ENCODE measurements at places on chromosomes 12 and 14.
A peak's percentile ranks its signal among the peaks of the same experiment; 100 is the strongest.

GRCh38 chr14:22587247-22587646, 1.8 kb downstream of the DAD1 start:
- no peak for DNase-seq

DNA sequence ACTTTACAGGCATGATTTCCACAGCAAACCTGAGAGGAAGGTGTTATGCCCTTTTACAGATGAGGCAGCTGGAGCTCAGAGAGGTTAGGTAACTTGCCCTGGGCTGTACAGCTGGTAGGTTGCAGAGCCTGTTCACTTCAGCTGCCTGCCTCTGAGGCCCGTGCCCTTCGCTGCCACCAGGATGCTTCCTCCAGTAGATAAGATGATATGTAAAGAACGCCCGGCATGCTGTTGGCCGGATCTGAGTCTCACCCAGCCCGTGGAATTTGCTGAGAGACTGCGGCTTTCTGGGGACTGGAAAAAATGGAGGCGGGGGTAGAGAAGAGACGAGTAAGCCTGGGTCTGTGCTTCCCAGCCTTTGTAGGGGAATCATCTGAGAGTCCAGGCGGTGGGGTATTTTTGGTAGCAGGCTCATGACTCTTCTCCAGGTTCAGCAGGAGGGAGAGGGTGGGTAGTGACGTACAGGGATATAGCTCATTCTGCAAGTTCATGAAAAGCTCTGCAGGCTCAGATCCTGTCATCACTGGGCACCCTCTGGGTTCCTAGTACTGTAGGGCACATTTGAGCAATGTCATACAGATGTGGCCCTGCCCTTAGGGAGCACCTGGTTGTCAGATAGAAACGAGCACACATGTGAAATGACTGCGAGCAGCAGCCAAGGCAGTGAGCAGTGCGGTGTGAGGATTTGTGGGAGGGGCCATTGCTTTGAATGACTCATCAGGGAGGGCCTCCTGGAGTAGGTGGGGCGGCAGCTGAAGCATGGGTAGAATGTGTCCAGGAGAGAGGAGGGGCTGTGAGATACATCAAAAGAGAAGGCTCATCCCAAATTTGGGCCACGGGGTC, 159.4 kb downstream of the TSPAN9 start:
- no peak for DNase-seq

- DNase-seq, result no peak
Measured at GRCh38 chr12:62873116-62873825, 61.7 kb downstream of the PPM1H start.

- DNase-seq, result no peak
Measured at GRCh38 chr12:84085046-84085445, 827.6 kb downstream of the SLC6A15 start.

GRCh38 chr14:51455041-51455835, 196.5 kb upstream of the FRMD6 start:
- DNase-seq, result no peak

DNA sequence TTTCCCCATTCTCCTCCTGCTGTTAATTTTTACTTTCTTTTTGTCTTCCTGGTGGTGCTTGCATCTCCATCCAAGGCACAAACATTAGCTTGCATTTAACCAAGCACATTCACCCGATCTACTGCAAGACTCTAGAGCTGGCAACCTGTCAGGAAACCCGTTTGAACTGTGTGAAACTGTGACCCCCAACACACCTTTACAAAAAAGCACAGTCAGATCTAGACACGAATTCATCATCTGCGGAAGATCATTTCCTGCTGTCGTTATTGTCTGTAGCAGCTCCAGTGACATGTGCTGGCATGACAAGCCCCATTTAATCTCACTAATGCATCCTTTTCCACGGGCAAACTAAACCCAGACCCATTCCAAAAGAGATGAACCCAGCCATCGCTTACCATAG, 340.5 kb downstream of the VRK1 start:
- no peak for DNase-seq

- no peak for DNase-seq
Measured at GRCh38 chr14:45135156-45135555, 574 bp upstream of the FANCM start.

GRCh38 chr14:31758941-31759340, 197.7 kb downstream of the NUBPL start:
- no peak for DNase-seq

- no peak for DNase-seq
Measured at GRCh38 chr12:77767756-77768343, 62.8 kb upstream of the NAV3 start.

DNA sequence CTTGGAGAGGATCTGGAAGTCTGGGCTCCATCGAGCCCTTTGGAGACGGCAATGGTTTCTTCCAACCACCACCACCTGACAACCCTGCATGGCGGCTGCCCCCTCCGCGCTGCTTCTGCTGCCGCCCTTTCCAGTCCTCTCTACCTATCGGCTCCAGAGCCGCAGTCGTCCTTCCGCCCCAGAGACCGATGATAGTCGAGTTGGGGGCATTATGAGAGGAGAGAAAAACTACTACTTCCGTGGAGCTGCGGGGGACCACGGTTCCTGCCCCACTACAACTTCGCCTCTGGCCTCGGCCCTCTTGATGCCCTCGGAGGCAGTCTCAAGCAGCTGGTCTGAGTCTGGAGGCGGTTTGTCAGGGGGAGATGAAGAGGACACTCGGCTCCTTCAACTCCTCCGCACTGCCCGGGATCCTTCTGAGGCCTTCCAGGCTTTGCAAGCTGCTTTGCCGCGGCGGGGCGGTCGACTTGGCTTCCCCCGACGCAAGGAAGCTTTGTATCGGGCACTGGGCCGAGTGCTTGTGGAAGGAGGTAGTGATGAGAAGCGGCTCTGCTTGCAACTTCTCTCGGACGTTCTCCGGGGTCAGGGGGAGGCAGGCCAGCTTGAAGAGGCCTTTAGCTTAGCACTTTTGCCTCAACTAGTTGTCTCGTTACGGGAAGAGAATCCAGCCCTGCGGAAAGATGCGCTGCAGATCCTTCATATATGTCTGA, 499 bp downstream of the TOGARAM1 start:
- no peak for DNase-seq

DNA sequence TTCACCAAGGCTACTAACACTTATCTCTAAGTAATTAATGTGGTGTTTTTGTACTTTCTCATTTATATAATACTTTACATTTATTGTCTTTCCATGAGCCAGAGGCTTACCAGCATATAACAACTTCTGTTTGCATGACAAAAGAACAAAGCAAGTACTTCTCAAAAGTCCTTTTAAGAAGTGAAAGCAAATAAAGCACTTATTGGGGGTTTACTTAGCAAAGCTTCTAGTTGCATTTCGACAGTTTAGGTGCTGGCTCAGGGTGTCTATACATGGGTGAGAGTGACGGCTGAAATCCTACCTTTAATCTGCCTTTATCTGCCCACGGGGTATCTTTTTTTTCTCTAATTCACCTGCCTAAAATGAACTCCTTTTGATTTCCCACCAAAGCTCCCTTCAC, 21.0 kb upstream of the DCN start:
- DNase-seq, result no peak

- no peak for DNase-seq
Measured at GRCh38 chr12:2745655-2746054, 49.1 kb upstream of the FKBP4 start.

GRCh38 chr12:53600490-53601295, 25.5 kb downstream of the ATF7 start:
- no peak for DNase-seq

DNA sequence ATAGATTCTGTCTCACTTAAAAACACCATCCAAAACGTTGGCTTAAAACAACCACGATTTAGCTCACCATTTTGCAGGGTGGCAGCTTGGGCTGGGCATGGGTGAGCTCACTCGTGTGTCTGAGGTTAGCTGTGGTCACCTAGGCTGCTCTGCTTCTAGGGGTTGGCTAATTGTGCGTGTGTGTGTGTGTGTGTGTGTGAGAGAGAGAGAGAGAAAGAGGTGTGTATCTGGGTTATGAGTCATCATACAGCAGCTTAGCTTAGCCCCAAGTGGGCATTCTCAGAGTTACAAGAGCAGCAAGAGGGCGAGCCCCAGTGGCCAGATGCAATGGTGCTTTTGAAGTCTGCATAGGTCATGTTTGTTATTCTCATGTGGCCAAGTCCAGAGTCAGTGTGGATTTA, 6.0 kb downstream of the FBXW8 start:
- no peak for DNase-seq

DNA sequence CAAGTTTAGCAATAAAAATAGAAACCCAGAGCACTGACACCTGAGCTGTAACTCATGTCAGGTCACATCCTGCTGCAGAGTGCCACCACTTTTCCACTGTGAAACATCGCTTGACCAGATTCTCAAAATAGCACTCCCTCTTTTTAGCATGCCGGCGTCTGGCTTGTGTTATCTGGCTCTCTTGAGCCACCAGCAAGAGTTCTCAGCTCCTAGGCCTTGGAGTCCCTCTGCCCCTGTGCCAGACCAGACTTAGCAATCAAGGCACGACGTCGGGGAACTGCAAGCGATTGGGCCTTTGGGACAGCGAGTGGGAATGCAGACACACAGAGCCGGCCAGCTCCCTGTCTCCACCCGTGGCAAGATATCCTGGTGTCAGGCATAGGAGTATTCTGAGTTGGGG, 52.5 kb downstream of the SPIC start:
- no peak for DNase-seq

- no peak for DNase-seq
Measured at GRCh38 chr12:81207664-81208063, 129.8 kb downstream of the ACSS3 start.

DNA sequence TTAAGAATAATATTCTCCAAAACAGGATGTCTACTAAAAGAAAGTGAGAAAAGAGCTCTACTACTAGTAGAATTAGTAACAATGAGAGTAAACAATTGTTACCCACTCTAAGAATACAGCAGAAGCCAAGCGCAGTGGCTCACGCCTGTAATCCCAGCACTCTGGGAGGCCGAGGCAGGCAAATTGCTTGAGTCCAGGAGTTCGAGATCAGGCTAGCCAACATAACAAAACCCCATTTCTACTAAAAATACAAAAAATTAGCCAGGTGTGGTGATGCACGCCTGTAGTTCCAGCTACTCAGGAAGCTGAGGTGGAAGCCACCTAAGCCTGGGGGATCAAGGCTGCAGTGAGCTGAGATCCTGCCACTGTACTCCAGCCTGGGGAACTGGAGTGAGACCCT, 4.7 kb downstream of the DNAJC14 start:
- no peak for DNase-seq

GRCh38 chr14:87805315-87805723, 187.7 kb downstream of the GALC start:
- DNase-seq, result peak; percentile 42

- DNase-seq, result peak; percentile 85
Measured at GRCh38 chr12:96237465-96238077, 43.4 kb downstream of the ELK3 start.

DNA sequence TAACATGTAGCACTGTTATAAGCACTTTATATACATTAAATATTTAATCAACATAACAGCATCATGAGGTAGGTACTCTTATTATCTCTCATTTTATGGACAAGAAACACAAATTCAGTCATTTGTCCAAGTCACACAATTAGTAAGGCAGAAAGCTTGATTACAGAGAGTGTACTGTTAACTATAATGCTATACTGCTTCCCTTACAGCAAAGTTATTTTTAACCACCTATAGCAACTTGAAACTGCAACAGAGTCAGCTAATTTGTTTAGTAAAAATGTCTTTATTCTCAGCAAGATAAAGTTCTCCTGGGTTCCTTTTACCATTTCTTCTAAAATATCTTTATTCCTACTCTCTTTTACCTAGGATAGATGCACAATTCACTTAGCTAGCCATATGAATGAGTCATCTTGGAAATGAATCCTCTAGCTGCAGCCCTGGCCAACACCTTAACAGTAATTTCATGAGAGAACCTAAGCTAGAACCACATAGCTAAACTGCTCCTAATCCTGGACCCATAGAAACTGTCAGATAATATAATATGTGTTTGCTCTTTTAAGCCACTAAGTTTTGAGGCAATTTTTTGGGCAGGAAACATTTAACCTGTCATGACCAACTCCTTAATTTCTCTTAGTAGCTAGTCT, 90.2 kb upstream of the HECTD1 start:
- no peak for DNase-seq

DNA sequence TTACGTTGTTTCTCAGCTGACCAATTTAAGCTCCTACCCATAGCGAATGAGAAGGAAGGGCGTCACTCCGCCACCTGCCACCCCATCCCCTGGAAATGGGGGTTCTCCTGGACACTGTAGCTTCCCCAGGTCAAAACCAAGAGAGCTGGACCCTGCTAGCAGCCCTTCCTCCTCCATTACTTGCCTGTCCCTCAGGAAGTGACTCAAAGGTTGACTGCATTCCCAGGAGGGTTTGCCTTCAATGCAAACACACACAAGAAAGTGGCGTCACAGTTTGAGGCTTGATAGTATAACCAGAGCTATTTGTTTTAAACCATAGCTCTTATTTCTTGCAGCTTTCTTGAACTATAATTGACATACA, 79.1 kb downstream of the KCNK13 start:
- DNase-seq, result no peak

DNA sequence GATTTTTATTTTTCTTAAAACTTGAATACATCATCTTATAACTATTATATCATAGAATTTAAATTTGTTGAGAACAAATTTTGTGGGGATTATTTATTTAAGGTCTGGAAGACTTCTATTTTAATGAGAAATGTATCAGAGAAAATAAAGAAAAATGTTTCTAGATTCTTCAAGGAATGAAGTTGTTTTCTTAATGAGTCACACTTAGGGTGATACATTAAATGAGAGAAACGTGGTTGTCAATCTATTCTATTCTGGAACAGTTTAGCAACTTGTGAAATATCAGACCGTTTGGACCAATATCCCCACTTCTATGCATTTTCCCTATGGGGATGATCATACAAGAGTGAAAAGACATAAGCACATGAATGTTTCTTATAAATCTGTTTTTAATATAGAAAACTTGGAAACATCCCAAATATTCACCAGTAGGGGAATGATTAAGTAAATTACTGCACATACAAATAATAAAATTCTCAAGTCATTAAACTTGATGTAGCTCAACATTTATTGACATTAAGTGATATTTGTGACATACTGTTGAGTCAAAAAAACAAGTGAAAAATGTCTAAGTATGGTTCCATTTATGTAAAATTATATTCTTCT, 88.5 kb downstream of the E2F7 start:
- DNase-seq, result peak; percentile 86

GRCh38 chr14:36654794-36655381, 6.8 kb upstream of the PAX9 start:
- DNase-seq, result no peak

GRCh38 chr14:66998013-66998412, 191.2 kb upstream of the GARIN2 start:
- DNase-seq, result no peak

GRCh38 chr14:69688299-69688649, 76.9 kb downstream of the SUSD6 start:
- DNase-seq, result no peak

GRCh38 chr12:48279601-48280000, 71.1 kb downstream of the ZNF641 start:
- DNase-seq, result no peak

- no peak for DNase-seq
Measured at GRCh38 chr14:49944501-49944900, 51.6 kb downstream of the ARF6 start.

- DNase-seq, result no peak
Measured at GRCh38 chr14:67551940-67552339, 18.9 kb downstream of the PLEKHH1 start.
